ENCODE measurements at places on chromosomes 5 and 9. TPM values are rescaled to one million over a fixed set of nuclear protein-coding genes. Genes with fewer than 3 reads are reported as not detected.

GRCh38 chr9:114719290-114719689 lies 37.3 kb upstream of the TEX48 start:
- H3K36me3 ChIP-seq, result no peaks in the 10 kb centered on the region
- H3K27me3 ChIP-seq, result no peaks in the 10 kb centered on the region
- no peak for DNase-seq
- no peaks in the 10 kb centered on the region for H3K4me1 ChIP-seq

DNA sequence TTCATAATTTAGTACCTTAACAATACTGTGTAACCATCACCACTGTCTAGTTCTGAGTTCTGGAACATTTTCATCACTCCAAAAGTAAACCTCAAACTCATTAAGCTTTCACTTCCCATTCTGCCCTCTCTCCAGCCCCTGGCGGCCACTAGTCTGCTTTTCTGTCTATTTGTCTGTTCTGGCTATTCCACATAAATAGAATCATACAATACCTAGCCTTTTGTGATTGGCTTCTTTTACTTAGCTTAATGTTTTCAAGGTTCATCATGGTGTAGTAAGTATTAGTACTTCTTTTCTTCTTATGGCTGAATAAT lies 138.7 kb downstream of the RAPGEF6 start:
- DNase-seq, result no peak
- H3K27me3 ChIP-seq, result no peaks in the 10 kb centered on the region
- no peak overlapping the region for H3K4me3 ChIP-seq
- no peaks in the 10 kb centered on the region for H3K36me3 ChIP-seq

CCDC127 gene
- total RNA-seq, result 6.7 TPM

DNA sequence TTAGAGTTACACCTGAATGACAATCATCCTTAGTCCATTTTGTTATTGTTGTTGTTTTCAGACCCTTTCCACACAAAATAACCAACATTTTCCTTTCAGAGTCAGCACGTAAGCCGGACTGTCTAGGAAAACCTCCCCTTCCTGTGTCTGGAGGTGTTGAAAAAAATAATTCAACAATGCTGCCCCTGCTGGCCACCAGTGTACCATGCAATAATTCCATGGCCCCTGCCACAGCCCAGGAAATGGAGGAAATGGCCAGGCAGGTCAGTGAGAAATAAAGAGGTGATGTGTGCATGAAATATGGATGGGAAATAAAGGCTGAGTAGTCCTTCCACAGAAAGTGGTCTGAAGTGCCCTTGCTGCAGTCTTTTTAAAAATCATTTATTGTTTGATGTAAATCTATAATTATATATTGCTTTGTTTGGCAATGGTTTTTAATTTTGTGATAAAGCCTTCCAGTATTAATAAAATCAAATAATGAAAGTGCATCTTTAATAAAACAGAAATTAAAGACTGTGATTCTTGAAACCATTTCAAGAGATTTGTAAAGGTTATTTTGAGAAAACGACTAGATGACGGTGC lies 152.8 kb upstream of the PAPPA start:
- no peak overlapping the region for H3K27ac ChIP-seq
- no peaks in the 10 kb centered on the region for H3K27me3 ChIP-seq
- H3K36me3 ChIP-seq, result no peaks in the 10 kb centered on the region
- DNase-seq, result no peak

DBH gene
- not detected for total RNA-seq

ACTBL2 gene
- total RNA-seq, result 0.16 TPM

DNA sequence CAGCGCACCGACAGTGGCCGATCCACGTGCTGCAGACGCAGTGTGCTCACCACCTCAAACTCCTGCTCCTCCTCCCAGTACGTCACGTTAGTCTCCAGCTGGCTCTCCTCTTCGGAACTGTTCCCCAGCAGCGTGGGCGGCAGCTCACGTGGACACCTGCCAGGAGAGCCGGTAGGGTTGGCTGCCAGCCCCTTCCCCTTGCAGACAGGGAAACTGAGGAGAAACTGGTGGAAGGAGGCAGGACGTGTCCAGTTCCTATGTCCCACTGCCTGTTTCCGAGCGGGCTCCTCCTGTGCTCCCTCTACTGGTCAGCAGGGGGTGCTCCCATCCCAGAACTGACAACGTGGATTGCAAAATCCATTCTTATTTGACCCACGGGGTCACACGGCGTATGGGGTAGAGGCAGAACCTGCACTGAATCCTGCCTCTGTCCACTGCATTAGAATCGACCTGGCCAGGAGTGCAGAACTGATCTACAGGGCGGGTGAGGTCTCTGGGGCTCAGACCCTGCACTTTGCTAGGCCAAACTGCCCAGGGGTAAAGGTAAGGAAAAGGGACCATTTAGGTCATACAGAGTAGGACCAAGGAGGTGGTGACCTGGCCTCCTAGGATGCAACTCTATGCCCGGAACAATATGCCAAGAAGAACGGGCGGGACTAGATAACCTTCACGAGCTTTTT lies 25.7 kb downstream of the PDGFRB start:
- H3K36me3 ChIP-seq, result no peaks in the 10 kb centered on the region
- H3K4me1 ChIP-seq, result peaks cover 27% of the 10 kb centered on the region
- peak; percentile 81 for DNase-seq
- H3K27ac ChIP-seq, result peak overlapping the region; percentile 76
- H3K27me3 ChIP-seq, result no peaks in the 10 kb centered on the region

DNA sequence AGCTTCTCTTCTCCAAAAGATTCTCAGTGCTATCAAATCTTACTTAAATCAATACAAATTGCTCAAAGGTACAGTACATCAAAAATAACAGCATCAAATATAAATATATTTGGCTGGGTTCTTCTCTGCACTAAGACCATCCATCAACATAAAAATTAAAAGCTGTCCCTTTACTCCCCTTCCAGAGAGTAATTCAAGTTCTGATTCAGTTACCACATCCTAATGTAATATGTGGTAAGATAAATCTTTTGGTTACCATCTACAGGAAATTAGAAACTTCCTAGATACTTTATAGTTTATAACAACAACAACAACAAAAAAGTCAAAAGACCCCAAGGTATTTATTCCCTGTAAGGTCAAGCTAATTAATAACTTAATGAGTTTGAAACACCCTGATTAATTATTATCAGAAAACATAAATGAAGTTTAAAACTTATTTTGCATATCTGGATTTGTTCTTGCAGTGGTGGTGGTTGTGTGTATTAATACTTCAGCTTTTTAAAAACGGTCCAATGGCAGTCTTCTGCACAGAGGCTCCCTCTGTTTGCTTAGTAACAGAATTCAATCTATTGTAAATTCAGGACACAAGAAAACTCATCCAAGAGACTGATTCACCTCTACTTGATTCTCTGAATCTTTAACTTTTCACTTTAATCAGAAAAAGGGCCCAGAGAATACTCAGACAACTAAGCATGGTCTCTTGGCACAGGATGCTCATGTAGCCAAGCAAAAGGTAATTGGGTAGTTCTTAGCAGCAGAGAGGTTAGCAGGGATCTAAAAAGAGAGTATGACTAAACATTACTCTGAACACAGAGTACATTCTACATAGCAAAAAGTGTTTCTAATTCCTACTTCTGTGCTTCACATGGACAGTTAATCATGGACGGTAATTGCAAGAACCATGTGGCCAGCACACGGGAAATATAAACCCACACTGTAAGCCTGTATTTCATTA lies 20.1 kb downstream of the DIAPH1 start:
- H3K36me3 ChIP-seq, result no peaks in the 10 kb centered on the region

- peak; percentile 94 for DNase-seq
- no peaks in the 10 kb centered on the region for H3K27me3 ChIP-seq
- no peak overlapping the region for H3K4me3 ChIP-seq
- peak overlapping the region; percentile 31 for H3K27ac ChIP-seq
- H3K36me3 ChIP-seq, result no peaks in the 10 kb centered on the region
These were observed 43.7 kb downstream of the STK10 start for GRCh38 chr5:172144291-172144815.

DNA sequence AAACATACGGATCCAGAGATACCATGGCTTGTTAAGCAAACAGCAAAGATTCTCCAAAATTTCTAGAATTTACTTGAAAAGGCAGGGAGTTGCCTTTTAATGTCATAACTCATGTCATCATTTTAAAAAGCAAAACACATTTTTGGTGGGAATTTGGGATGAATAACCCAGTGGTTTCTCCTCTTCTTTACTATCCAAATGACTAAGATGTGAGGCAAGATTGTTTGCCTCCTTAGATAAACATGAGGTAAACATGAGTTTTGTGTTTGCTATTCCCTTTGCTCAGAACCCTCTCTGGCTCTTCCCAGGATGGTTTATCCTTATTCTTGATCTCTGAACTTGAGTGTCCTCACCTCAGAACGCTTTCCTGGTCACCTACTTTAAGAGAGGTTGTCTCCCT lies 267.0 kb downstream of the EBF1 start:
- no peak overlapping the region for H3K4me3 ChIP-seq
- DNase-seq, result no peak
- no peaks in the 10 kb centered on the region for H3K4me1 ChIP-seq
- H3K27me3 ChIP-seq, result no peaks in the 10 kb centered on the region

CDC20B gene
- 4.8 TPM for total RNA-seq

TERT gene
- 4.4 TPM for total RNA-seq

GRCh38 chr5:31471916-31472315 lies 60.0 kb downstream of the DROSHA start:
- no peak overlapping the region for H3K4me3 ChIP-seq
- no peaks in the 10 kb centered on the region for H3K27me3 ChIP-seq
- no peaks in the 10 kb centered on the region for H3K36me3 ChIP-seq
- H3K4me1 ChIP-seq, result no peaks in the 10 kb centered on the region
- DNase-seq, result no peak

- H3K27me3 ChIP-seq, result no peaks in the 10 kb centered on the region
- H3K27ac ChIP-seq, result no peak overlapping the region
- no peaks in the 10 kb centered on the region for H3K36me3 ChIP-seq
- peak overlapping the region; percentile 53 for H3K4me3 ChIP-seq
- peaks cover 13% of the 10 kb centered on the region for H3K4me1 ChIP-seq
- no peak for DNase-seq
These were observed 1.4 kb upstream of the ANKRD33B start for GRCh38 chr5:10562201-10563109.

DNA sequence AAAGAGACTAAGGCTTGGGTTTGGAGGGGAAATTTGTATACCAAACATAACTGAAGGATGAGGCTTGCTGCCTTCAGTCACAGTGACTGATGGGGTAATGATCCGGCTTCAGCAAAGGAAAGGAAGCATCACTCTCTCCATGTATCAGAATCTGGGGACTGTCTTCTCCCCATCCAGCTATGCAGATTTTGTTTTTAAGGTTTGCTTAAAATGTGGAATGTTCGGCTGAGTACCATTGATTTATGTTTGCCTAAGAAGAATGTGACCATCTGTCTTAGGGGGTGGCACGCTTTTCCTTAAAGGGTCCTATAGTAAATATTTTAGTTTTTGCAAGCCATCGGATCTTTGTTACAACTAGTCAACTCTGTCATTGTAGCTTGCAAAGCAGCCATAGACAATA lies 291.9 kb downstream of the ARHGEF28 start:
- H3K27me3 ChIP-seq, result no peaks in the 10 kb centered on the region
- DNase-seq, result no peak
- H3K27ac ChIP-seq, result no peak overlapping the region
- no peaks in the 10 kb centered on the region for H3K4me1 ChIP-seq
- no peak overlapping the region for H3K4me3 ChIP-seq
- no peaks in the 10 kb centered on the region for H3K36me3 ChIP-seq

- H3K4me3 ChIP-seq, result no peak overlapping the region
- peaks cover 40% of the 10 kb centered on the region for H3K4me1 ChIP-seq
- no peaks in the 10 kb centered on the region for H3K36me3 ChIP-seq
- no peak for DNase-seq
- H3K27ac ChIP-seq, result no peak overlapping the region
These were observed 54.6 kb downstream of the LHFPL2 start for GRCh38 chr5:78594021-78594420.
